C1 segment of cervical spinal cord (tissue), 14 donors: ENCODE measurements at places on chromosomes 1 and 21.

DNA sequence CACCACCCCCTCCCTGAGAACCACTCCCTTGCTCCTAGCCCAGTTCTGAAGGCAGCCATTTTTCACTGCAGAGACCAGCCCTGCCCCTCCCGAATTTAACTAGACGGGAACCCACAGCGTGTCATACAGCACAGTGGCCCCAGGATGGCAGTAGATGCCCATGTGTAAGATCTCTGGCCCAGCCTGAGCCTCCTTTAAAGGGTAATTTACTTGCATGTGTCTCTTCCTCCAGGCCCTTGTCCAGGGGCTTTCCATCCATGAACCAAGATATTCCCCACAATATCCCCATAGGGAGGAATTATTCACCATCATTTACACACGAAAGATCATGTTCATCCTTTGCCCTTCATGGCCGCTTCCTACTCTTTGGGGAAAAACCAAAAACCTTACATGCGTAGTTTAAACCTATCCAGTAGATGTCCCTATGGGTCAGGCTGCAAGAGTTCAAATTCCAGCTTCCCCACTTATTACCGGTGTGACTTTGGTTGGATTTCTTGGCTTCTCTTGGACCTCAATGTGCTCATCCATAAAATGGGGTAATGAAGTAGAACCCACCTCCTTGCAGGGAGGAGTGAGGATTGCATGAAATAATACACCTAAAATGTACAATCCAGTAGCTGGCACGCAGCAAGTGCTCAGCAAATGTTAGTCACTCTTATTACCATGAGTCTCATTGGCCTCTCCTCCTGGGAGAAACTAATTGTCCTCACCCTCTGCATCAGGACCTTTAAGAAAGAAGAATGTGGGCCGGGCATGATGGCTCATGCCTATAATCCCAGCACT lies 4.0 kb upstream of the LACTBL1 start:
- peak; percentile 10 for DNase-seq

GRCh38 chr1:172363852-172364251 lies 56.6 kb upstream of the C1orf105 start:
- no peak for DNase-seq

- no peak for DNase-seq
These were observed 9.2 kb upstream of the GADD45A start for GRCh38 chr1:67675800-67676199.

- DNase-seq: no peak
These were observed 29.6 kb upstream of the PCBP3 start for GRCh38 chr21:45613881-45614280.

GRCh38 chr1:37764414-37764825 lies 500 bp downstream of the EPHA10 start:
- DNase-seq: no peak

- no peak for DNase-seq
These were observed 138.8 kb upstream of the TNR start for GRCh38 chr1:175882192-175882591.

DNA sequence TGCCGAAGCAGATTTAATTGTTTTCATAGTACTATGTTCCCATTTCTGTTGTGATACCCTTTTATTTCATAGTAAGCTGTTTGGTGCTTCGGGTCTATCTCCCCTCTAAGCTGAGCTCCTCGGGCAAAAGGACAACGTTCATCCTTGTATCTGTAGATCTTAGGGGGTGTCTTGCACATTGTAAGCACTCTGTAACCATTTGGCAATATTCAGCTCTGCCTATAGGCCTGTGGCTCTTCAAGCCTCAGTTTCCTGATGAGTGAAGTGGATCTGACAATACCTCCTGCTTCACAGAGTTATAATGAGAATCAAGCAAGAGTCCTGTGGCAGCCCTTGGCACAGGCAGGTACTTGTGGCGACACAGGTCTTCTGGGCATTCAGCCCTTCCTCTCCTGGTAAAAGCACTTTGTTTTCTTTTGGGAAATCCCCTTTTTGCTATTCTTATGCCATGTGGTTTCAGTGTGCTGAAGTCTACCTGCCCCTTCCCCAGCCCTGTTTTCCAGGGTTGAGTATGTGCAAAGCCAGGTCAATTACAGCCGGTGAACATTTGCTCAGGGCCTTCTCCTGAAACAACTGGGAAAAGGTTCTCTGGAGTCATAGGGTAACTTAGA lies 8.5 kb upstream of the EXO1 start:
- DNase-seq: no peak

DNA sequence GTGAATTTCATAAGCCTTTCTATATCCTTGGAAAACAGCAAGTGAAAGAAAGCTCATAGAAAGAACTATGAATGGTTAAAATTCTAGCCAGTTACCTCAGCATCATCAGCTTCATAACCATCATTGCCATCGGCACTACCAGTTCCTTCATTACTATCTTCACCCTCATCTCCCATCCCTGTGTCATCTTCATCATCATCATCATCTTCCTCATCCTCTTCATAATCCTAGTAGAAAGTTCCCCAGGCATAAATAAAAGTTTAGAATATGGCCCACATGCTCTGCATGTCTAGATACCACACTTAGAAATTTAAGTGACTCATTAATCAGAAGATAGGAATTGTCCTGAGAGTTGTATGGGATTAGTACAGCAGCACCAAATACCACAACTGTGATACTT lies 49.0 kb downstream of the TPR start:
- DNase-seq: no peak

DNA sequence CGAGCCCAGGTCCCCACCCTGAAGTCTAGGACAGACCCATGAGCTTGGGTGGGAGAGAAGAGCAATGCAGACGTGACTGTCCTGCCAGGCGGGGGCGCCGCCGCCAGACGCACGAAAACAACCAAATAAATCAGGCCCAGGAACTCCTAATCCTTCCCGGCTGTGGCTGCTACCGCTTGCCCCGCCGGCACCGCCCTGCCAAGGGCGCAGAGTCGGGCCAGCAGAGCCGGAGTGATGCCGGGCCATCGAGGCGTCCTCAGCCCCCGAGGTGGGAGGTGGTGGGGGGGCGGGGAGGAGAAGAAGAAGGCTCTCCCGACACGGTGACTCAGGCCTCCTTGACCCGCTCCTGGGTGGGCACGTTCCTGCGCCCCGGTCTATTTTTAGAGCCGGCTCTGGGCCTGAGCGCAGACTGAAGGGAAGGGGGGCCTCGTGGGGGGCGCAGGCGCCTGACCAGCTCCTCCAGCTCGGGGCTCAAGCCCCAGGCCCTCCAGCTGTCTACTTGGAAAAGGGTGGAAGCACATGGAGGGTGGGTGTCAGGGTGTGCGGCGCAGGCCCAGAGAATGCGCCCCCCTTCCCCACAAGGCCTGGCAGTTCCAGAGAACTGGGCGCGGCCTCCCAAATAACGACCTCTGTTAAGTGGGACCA lies 10.7 kb upstream of the COL16A1 start:
- no peak for DNase-seq

DNA sequence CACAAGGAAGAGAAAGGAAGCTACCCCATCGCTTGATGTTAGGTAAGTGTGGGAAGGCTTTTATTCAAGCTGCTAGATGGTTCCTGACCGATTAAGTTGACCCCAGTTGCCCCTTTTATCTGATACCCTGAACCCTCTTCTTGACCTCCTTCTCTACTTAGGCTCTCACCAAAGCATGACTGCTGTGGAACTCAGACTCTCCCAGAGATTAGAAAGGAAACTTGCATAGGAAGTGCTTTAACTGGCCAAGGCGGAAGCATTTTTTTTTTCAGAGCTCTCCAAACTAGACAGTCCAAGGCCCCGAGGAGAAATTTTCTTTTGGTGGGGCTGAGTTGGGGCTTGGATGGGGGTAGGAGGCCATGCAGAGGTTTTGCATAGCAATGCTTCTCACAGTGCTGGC lies 101.3 kb upstream of the USP24 start:
- DNase-seq: no peak

DNA sequence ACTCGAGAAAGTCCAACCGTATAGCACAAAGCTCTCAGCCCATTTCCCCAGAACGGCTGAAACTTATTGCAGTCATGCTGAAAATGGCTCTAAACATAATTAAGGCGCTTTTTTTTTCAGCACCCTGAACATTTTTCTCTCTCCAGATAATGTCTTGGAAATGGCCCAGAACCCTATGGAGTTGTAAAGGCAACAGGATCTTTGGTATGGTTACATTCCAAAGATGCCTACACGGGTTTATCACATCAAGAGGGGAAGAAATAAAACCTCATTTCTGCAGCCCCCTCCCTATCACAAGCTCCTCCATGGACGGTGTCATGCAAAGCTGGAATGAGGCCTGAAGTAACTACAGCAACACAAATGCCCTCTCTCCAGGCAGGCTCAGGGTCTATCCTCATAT lies 126.4 kb upstream of the GALNT2 start:
- DNase-seq: no peak
